AG20443 (cell line): ENCODE measurements at places on chromosomes 12 and 14.

DNA sequence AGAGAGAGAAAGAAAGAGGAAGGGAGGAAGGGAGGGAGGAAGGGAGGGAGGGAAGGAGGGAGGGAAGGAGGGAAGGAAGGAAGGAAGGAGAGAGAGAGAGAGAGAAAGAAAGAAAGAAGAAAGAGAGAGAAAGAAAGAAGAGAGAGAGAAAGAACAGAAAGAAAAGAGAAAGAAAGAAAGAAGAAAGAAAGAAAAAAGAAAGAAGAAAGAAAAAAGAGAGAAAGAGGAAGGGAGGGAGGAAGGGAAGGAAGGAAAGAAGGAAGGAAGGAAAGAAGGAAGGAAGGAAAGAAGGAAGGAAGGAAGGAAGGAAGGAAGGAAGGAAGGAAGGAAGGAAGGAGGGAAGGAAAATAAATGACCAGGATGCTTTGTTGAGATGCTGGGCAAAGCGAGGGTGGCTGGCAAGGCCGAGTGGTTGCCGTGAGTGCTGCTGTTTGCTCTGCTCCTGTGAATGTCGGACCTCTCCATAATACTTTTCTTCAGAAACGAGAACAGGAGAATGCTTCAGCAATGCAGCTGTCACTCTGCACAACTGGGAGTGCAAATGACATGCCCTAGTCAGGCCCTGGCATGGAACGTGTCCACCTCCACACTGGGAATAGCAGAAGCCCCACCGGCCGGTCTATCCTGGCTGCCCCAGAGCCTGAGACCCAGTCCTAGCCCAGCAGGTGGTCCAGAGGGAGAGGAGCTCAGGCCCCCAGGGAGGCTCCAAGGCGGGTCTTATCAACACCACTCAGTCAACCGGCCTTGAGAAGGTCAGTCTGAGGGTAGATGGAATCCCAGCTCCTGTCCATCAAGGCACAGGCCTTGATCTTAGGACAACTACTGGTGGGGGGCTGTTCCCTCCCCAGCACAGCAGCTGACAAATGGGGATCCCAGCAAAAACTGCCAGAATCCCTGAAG is 25.1 kb upstream of the EIF5 start:
- no peak for DNase-seq

GRCh38 chr12:52193991-52194390 is 2.2 kb upstream of the KRT80 start:
- DNase-seq = no peak

DNA sequence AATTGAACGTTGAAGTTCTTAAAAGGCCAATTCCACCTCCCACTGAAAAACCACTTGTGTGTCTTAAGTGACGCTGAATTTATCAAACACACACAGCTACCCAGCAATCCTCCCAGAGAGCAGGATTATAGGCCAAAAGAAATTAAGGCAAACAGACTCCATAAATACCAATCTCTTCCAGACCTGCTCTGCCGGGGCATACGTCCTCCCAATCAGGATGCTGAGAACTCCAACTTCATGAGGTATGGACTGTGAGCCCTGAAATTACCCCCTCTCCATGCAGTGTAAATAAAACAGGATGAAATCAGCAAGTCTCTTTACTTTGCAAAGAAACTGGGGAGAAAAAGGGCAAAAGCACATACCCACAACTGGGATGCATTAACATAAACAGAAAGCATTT is 265.2 kb downstream of the KSR2 start:
- no peak for DNase-seq

DNA sequence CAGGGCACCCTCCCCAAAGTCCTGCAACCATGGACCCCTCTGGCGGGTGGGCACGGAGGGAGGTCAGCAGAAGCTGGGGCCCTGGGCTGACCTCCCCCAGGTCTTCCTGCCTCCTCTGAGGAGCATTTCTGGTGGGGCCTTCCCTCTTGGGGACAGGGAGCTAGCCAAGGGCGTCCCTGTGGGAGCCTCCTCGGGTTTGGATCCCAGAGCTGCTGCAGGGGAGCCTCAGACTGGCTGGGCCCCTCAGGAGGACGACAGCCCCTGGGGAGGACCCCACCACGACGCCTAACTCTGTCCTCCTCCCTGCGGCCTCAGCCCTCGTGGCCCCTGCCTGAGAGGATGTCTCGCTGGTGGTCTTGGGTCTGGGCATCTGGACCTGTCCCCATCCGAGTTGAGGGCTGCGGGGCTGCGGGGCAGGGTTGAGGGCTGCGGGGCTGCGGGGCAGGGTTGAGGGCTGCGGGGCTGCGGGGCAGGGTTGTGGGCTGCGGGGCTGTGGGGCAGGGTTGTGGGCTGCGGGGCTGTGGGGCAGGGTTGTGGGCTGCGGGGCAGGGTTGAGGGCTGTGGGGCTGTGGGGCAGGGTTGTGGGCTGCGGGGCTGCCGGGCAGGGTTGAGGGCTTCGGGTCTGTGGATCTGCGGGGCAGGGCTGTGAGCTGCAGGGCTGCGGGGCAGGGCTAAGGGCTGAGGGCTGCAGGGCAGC is 37.4 kb downstream of the FBRSL1 start:
- DNase-seq = no peak

GRCh38 chr12:76155157-76155670 is 70.7 kb upstream of the NAP1L1 start:
- DNase-seq = no peak

GRCh38 chr14:21367582-21368144 is 16.2 kb downstream of the SUPT16H start:
- no peak for DNase-seq

DNA sequence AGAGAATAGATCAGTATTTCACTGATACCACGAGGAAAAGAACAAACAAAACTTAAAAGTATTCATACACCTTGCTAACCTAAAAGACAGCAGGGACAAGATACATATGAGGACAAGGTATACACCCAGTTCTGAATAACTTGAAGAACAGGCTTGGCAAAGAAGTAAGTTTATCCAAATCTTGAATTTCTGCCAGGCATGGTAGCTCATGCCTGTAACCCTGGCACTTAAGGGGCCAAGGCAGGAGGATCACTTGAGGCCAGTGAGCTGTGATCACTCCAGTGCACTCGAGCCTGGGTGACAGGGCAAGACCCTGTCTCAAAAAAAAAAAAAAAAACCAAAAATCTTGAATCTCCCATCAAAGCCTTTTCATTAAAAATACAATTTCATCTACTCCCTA is 25.0 kb downstream of the EIF2S1 start:
- no peak for DNase-seq

DNA sequence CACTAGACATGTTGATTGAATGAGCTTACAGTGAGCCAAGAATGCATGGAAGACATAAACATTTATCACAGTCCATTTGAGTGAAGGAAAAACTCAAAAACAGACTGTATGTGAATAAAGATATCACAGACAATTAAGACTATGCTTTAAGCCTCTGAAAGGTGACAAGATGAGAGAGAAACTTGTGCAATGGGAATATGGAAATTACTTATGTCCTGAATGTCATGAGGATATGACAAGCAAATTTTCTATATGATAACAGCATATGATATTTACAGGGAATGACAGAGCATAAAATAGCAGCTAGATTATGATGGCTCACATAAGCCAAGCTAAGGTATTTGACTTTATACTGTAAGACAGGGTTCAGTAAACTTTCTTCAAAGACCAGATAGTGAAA is 1153.1 kb upstream of the USP15 start:
- no peak for DNase-seq

GRCh38 chr12:24127919-24128721 is 178.7 kb upstream of the SOX5 start:
- no peak for DNase-seq

- peak; percentile 14 for DNase-seq
Measured at GRCh38 chr14:26394150-26394810, 203.6 kb downstream of the NOVA1 start.

GRCh38 chr12:63989301-63989845 is 144.9 kb downstream of the SRGAP1 start:
- DNase-seq = no peak

DNA sequence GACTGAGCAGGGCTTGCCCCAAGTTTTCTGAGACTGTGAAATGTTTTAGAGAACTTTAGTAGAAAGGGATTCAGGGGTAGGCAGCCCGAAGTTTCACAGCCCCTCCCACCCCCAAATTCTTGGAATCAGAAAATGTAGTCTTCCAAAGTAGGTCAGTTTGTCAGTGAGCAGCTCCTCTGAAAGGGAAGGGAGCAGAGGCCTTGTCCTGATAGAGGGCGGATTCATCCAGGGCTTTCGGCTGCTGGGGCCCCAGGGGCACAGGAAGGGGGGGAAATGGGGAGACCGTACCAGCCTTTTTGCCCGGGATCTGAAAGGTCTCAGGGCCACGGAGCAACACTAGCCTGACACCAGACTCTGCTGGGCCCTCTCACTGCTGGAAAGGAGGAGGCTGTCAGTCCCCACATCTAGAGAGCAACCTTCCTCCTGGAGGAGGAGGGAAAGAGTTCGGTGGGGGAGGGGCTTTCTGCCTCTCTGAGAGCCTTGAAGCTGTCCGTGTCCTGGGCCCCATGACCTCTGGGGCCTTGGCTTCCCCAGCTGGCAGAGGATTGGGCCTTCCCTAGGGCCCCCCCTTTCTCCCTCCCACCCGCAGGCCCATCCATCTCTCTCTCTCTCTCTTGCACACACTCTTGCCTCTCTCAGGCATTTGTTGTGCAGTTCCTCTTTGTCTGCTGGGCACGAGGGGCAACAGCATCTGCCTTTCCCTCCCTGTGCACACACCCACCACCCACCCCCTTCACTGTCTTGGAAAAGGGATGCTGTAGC is at the start of gene IKZF4:
Gene IKZF4, plus strand, starts transcription at position 621 of the 762 bp plus-strand sequence. CDS start 451 bp downstream, outside the sequence.
- no peak for DNase-seq

DNA sequence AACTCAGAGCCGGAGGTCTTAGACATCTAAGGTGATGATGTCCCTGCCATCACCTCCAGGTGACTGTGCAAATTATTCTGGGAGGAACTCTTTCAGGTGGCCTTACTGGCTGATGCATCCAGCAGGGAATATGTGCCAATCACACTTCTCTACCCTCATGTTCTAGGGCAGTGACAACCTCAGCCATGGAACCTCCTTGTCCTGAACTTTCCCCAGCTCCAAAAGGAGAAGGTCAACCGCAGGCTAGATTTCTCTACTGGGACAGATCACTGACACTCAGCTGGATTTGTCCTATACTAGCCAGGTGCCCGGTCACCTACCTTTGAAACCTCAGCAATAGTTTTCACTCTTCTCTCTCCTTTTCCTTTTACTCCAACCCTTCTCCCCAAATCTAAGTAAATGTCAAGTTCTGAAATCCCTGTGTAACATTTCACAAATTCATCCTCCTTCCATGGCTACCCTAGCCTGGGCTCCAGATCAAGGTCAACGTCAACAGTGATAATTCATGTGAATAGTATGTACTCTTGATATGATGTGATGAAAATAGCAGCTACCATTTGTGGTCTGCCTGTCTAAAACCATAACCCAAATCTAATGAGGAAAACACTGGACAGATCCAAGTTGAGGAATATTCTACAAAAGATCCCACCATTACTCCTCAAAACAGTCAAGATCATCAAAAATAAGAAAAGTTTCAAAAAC is 115.0 kb upstream of the EGLN3 start:
- no peak for DNase-seq

DNA sequence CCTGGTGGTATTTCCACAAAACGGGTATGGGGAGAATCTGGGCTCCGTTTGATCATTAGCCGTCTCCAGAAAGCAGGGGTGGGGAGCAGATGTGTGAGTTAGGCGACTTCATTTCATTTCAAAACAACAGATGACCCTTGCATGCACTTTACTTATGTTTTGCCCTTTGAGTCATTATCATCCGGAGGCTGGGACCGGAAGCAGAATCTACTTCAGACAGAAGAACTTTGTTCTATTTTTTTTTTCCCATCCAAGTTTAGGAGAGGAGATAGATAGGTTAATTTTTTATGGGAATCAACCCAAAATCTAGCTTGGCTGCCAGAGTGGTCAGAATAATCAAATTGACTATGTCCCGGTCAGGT is 31.3 kb upstream of the CMAS start:
- DNase-seq = no peak

GRCh38 chr14:56955745-56956144 is 145.5 kb upstream of the OTX2 start:
- DNase-seq = no peak

- no peak for DNase-seq
Measured at GRCh38 chr14:78083837-78084236, 86.3 kb upstream of the NRXN3 start.

DNA sequence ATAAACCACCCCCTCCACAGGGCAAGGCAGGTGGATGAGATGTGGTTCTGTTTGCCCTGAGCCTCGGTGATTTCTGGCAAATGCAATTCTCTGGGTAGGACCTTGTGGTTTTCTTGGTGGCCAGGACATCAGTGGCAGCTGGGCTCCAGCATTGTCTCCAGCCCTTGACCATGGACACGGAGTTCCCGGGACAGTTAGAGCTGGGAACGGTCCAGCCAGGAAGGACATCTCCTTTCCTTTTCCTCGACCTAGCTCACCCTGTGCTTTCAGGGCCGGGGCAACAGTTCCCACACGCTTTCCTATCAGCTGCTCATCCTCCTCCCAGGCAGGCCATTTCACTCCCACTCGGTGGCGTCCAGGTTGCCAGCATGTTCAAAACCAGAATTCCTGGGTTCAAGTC is 9.2 kb downstream of the SERPINA4 start:
- DNase-seq = no peak

GRCh38 chr14:55780156-55780946 is 200.3 kb downstream of the KTN1 start:
- peak; percentile 61 for DNase-seq

- no peak for DNase-seq
Measured at GRCh38 chr14:55488204-55488603, 47.8 kb upstream of the TBPL2 start.

DNA sequence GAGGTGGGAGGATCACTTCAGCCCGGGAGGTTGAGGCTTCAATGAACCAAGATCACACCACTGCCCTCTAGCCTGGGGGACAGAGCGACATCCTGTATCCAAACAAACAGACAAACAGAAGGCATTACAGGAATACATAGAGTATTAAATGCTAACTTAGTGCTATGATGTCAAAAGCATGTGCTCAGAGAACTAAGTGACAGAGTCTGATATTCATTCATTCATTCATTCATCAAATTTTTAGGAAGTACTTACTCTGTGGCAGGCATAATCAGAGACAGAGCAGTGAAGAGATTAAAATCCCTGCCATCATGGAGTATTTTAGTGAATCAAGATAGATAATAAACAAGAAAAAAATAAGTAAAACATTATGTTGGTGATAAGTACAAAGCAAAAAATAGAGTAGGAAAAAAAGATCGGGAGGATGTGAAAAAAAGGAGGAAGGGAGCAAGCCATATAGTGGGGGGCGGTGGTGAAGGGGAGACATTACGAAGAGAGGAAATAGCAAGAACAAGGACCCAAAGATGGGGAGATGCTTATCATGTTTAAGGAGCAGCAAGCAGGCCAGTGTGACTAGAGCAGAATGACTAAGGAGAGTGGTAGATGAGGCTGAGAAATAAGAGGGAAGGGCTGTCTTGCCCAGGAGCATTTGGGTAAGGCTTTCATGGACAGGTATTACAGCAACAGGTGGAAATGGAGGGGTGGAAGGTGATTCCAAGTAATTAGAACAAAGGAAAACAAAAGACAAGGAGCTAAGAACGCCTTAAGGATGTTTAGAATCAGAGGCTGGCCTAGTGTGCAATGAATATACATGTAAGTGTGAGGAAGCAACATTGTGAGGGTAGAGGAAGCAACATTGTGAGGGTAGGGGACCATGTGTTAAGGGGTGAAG is 2.8 kb downstream of the MAP4K5 start:
- no peak for DNase-seq

- DNase-seq = no peak
Measured at GRCh38 chr12:45627407-45628069, 102.0 kb upstream of the ARID2 start.

GRCh38 chr12:48237162-48237561 is 34.1 kb upstream of the OR10AD1 start:
- no peak for DNase-seq
